ENCODE measurements at places on chromosomes 7 and 10. TPM values are rescaled to one million over a fixed set of nuclear protein-coding genes. Genes with fewer than 3 reads are reported as not detected.

C7orf57 gene
- total RNA-seq: not detected

HBP1 gene
- total RNA-seq: 46.2 TPM

PPP1R17 gene
- total RNA-seq: not detected

GJD4 gene
- total RNA-seq: not detected

- DNase-seq: peak; percentile 76
- H3K27me3 ChIP-seq: no peaks in the 10 kb centered on the region
- H3K4me3 ChIP-seq: no peak overlapping the region
- H3K27ac ChIP-seq: no peak overlapping the region
- no peaks in the 10 kb centered on the region for H3K36me3 ChIP-seq
Measured at GRCh38 chr10:91635401-91636400, 2.8 kb upstream of the PPP1R3C start.

DNA sequence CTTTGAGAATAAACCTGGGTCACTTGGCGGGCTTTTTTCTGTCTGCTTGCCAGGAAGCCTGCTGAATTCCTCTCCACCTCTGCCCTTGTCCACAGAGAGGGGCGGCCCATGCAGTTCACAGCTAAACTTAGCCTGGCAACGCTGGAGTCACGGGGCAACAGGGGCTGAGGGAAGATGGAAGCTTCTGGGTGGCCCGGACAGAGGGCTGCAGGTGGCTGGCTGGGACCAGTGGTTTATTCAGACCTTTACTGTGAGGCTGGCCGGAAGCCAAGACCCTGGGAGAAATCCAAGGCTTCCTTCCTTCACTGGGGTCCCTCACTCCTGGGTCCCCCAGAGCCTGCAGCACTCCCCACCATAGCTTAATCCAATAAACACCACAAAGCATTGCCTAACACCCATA lies 17.0 kb downstream of the ITPRIP start:
- no peak overlapping the region for H3K27ac ChIP-seq
- H3K4me3 ChIP-seq: no peak overlapping the region
- H3K36me3 ChIP-seq: no peaks in the 10 kb centered on the region
- no peaks in the 10 kb centered on the region for H3K27me3 ChIP-seq

- H3K36me3 ChIP-seq: no peaks in the 10 kb centered on the region
- H3K27ac ChIP-seq: no peak overlapping the region
- H3K4me1 ChIP-seq: no peaks in the 10 kb centered on the region
- no peak overlapping the region for H3K4me3 ChIP-seq
- no peak for DNase-seq
Measured at GRCh38 chr10:42875798-42876341, 93.3 kb downstream of the BMS1 start.

DNA sequence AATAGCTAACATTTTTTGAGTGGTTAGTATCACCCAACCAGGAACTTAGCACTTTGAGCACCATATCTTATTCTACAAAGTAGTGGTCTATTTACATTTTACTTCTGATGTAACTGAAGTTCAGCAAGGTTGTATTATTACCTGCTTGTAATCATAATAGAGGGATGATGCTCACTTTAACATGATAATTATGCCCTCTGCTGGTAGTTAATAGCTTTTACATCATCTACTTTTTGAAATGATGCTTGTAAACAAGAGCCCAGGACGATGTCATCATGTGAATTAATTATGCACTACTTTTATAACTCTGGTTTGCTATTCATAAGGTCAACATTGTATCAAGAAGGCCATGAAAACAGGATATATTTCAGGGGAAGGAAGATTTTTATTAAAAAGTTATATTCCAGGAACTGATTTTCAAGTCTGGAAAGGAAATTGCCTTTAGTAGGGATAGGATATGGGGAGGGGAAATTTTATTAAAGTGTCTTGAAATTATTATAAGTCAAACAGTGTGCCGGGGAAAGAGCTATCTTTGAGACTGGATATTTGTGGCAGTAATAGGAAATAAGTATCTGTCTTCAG lies 80.3 kb upstream of the SCIN start:
- H3K4me3 ChIP-seq: no peak overlapping the region
- H3K27me3 ChIP-seq: no peaks in the 10 kb centered on the region
- no peak overlapping the region for H3K27ac ChIP-seq
- H3K4me1 ChIP-seq: no peaks in the 10 kb centered on the region
- peak; percentile 23 for DNase-seq
